ENCODE measurements at places on chromosomes 6 and 20. TPM values are rescaled to one million over a fixed set of nuclear protein-coding genes. Genes with fewer than 3 reads are reported as not detected.

The LCA5 gene
- total RNA-seq = 6.4 TPM

GRCh38 chr6:24848461-24848860, 49.7 kb upstream of the ARMH2 start:
- no peaks in the 10 kb centered on the region for H3K27me3 ChIP-seq
- no peak for DNase-seq
- H3K4me1 ChIP-seq = no peaks in the 10 kb centered on the region
- H3K27ac ChIP-seq = no peak overlapping the region
- no peaks in the 10 kb centered on the region for H3K36me3 ChIP-seq

DNA sequence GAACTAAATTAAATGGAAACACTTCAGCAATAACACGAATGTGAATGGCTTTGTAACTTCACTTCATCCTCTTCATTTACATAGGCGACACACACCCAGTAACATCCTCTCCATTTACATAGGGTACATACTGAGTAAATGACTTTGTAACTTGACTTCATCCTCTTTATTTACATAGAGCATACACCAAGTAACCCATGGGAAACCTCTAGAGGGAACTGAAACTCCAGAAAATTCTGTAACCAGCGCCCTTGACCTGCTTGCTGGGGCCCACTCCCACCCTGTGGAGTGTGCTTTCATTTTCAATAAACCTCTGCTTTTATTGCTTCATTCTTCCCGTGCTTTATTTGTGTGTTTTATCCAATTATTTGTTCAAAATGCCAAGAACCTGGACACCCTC, 81.6 kb upstream of the OPRM1 start:
- peaks cover 11% of the 10 kb centered on the region for H3K4me1 ChIP-seq
- no peaks in the 10 kb centered on the region for H3K36me3 ChIP-seq
- no peak overlapping the region for H3K27ac ChIP-seq
- H3K4me3 ChIP-seq = no peak overlapping the region

GRCh38 chr20:62500237-62500864, 24.6 kb upstream of the GATA5 start:
- no peak overlapping the region for H3K27ac ChIP-seq
- H3K27me3 ChIP-seq = no peaks in the 10 kb centered on the region
- DNase-seq = no peak
- H3K36me3 ChIP-seq = no peaks in the 10 kb centered on the region

The FOXA2 gene
- total RNA-seq = not detected

The SNRNP48 gene
- total RNA-seq = 9.6 TPM

DNA sequence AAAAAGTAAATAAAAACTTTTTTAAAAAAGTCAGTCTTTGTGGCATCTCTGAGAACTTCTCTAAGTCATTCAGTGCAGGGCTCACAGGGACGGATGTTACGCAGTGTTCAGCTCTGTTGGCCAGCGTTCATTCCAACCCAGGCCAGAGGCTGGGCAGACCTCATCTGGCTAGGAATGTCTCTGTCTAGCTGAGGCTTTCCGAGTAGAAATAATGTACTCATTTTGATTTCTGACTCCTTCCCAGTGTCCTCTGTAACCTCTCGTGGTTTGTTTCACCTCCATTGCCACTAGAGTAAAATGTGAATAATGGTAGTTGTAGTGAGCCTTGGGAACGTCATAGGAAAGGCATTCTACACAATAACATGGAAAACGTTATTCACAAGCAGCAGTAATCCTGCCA, 135.1 kb downstream of the TMEM242 start:
- peak overlapping the region; percentile 14 for H3K27ac ChIP-seq
- no peaks in the 10 kb centered on the region for H3K27me3 ChIP-seq
- DNase-seq = no peak

GRCh38 chr6:91812596-91813274, 1225.9 kb upstream of the MAP3K7 start:
- H3K27ac ChIP-seq = no peak overlapping the region
- no peaks in the 10 kb centered on the region for H3K27me3 ChIP-seq
- H3K36me3 ChIP-seq = no peaks in the 10 kb centered on the region
- H3K4me1 ChIP-seq = no peaks in the 10 kb centered on the region

GRCh38 chr6:118565311-118565960, 17.3 kb downstream of the PLN start:
- H3K27ac ChIP-seq = no peak overlapping the region
- DNase-seq = no peak
- no peaks in the 10 kb centered on the region for H3K36me3 ChIP-seq
- H3K4me3 ChIP-seq = no peak overlapping the region
